ENCODE measurements at places on chromosomes 12 and 14.

DNA sequence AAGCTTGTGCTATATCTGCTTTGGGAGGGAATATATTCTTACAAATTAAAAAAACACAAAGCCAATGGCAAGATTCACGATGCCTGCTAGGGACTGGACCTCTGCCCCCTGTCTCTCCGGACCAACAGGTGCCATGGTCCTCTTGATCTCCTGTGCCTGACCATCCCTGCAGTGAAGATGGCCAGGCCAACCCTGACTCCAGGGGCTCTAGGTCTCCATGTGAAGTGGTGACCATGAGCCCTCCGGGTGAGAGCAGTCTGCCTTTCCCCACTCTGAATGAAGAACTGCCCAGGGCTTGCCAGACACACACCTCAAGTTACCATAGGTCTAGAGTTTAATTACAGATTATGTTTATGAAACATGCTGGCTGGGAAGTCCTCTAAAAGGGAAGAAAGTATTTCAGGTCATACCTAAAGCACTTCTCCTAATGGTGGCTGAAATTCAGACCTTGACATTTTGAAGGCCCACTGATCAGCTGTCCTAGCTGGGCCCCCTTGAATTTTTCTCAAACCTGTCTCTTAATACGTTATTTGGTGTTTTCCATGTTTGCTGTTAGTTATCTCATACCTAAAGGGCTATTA is 1.4 kb downstream of the ARHGDIB start:
- DNase-seq, result no peak

GRCh38 chr12:4956054-4956453 is 46.3 kb downstream of the KCNA1 start:
- DNase-seq, result no peak

- no peak for DNase-seq
Observed at GRCh38 chr12:48774516-48774915, 14.4 kb downstream of the ADCY6 start.

GRCh38 chr12:1162081-1162760 is 171.2 kb downstream of the ERC1 start:
- no peak for DNase-seq

- no peak for DNase-seq
Observed at GRCh38 chr12:15988983-15989755, 78.0 kb downstream of the DERA start.

DNA sequence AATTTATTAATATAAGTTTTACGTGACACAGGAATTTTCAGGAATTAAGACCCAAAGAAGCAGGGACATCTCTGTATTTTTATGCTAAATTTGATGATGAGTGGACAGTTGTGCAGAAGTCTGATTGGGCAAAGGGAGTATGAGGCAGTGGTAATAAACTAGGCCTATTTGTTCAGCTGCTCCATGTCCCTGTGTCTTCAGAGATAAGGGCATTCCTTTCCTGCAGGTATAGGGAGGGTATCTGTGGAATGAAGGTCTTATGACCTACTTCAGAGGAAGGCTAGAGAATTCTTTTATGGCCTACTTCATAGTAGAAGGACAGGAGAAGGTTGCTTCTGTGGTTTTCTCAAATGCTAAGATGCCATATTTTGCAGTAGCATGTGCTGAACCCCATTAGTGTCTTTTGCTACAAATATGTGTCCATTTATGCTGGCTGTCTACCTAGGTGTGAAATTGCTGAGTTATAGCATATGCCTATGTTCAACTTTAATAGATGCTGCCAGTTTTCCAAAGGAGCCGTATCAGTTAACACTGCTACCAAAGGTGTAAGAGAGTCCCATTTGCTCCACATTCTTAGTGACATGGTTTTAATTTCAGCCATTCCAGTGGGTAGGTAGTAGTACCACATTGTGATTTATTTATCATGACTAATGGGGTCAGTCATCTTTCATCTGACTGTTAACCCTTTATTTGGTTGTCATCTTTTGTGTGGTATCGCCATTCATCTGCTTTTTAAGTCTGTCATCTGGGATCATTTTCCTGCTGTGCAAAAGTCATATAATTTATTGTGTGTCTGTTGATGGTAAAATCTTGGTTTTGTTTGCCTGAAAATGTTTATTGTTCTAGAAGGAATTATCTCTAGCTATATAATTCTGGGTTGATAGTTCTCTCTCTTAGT is 410.7 kb upstream of the RGS6 start:
- DNase-seq, result no peak

DNA sequence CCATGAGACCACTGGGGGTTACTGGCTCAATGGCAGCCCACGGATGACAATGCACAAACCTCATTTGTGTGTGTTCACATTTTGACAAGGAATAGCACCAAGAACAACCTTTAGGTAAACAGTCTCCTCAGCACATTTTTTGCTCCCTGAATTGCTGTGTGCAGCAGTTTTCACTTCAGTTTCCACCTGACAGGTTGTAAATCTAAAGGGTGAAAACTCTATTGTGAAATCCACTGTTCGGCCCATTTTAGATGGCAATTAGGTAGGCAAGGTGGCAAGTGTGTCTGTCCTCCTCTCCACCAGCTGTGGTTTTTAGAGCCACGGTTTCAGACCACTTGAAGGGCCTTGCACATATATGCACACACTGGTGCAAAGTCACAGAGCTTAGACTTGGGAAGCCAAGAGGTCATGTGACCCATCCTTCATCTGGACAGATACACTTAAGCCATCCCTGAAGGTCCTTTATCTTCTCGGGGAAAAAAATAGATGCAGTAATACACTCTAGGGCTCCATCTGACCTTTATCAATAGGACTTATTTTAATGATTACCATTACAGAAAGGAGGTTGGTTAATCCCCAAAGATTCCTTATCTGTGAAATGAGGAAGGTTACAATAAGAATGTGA is 23.2 kb downstream of the HAL start:
- no peak for DNase-seq

GRCh38 chr12:130768120-130768519 is 52.0 kb upstream of the RIMBP2 start:
- no peak for DNase-seq

GRCh38 chr12:111186347-111186746 is 182.5 kb downstream of the PHETA1 start:
- DNase-seq, result no peak

DNA sequence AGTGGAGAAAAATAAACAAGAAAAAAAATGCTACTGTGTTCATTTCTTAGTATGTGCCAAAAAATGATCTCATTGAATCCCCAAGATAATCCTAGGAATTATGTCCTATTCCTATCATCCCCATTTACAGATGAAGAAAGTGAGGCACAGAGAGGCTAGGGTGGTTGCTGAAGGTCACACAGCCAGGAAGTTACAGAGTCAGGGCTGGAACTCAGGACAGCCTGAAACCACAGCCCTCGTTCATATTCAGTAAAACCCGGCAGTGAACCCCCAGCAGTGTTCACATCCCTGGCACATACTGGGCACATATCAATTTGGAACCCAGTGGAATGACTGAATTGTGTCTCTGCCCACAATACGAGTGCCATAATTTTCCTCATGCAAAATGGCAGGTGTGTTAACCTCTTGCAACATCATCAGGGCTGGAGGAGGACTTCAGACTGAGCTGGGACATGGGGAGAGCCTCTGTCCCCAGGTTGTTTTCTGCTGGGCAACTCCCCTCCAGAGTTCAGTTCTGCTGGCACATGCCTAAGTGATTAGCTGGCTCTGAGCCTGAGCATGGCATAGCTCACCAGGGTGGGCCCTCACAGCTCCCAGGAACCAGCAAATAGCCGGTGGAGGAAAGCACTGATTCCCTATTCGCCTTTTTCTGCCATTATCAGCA is 2.0 kb upstream of the PPP1CC start:
- no peak for DNase-seq

GRCh38 chr14:50532502-50533240 is at the start of gene MAP4K5:
Gene MAP4K5, minus strand, starts transcription at chr14:50532569. Its CDS starts 520 bp downstream, at chr14:50532049.
- DNase-seq, result peak; percentile 86

DNA sequence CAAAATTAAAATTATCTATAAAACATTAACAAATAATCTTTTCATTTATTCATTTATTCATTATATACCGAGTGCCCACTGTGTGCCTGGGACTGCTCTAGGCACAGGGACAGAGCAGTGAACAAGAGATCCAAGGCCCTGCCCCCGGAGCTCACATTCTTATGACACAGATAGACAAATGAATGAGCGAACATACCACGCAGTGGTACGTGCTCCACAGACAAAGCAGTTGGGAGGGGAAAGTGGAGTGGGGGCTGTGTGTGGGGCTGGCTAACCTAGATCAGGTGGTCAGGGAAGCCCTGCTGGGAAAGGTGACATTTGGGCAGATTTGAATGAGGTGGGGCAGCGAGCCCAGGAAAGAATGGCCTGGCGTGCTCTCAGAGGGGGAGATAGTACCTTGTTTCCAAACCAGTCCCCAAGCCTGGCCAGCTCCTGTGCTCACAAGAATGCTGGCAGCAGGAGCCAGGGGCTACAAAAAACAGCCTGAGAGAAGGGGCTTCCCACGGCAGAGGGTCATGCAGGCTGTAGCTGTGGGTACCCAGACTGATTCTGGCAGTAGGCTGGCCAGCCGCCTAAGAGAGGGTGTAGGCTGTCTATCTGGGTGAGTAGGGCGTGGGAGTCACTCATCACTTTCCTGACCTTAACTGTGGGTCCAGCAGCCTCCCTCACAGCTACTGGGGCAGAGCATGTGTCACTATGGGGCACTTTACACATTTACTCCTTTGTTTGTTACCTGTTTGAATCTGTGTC is 57.8 kb upstream of the ACTN1 start:
- DNase-seq, result no peak

DNA sequence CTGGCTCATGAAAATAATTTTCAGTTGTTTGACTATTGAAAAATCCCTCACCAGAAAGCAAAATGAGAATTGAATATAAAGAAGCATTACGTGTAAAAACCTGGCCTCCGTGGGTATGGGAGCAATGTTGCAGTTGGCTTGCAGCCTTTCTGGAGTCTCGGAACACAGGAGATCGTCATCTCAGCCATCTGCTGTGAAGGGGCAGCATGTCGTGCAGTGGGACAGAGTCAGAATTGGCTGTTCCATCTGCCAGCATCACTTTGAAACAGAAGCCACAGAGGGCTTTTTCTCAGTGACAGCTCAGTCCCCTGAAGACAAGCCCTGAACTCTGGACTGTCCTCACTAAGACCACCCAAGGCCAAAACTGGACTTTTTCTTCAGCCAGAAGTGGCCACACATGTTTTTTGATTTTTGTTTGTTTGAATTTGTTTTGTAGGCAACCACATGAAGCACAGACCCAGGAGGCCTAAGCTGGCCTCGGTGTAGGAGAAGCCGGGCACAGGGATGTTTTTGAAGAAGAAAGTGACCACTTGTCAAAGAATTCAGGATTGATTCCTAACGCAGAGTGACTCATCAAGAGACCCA is 170.8 kb upstream of the DYRK2 start:
- DNase-seq, result no peak

- DNase-seq, result no peak
Observed at GRCh38 chr12:77841521-77841920, 10.8 kb downstream of the NAV3 start.

DNA sequence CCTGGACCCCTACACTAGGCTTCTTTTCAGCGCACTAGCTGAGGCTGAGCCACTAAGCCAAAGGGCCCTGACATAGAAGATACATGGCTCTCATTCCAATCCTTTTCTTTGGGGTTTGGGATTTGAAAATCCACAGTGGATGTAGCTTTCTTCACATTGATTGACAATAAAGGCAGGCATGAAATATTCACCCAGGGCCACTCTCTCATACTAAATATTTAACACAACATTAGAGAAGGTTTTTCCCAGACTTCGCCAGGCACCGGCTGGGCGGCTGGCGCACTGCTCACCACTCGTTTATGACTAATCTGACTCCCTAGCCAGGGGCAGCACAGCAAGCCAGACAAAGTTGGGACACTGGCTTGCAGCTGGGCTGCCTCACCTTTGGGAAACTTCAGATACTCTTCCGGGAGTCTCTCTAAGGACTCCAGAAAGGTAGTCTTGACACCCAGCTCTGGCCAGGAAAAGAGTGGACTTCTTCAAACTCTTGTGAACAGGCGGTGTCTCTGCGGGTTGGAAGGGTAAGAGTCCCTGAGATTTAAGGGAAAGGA is 699 bp upstream of the HOXC11 start:
- DNase-seq, result no peak

- DNase-seq, result no peak
Observed at GRCh38 chr14:69986336-69986735, 107.1 kb downstream of the SMOC1 start.

DNA sequence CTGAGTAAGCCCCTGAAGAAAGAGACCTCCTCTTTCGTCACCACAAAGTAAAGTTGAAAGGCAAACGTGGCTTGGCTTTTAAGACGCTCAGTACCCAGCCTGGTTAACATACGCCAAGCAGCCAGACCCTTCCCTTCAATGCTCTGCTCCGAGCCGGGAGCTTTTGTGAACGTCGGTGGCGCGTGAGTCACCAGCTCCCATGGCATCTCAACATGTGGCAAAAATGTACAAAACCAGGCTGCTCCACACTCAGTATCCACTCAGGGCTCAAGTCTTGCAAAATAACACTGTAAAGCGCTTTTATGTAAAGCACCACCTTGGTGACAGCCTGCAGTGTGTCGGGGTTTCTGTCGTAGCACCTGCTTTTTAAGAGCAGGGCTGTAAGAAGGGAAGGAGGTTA is 89.0 kb downstream of the SETD3 start:
- DNase-seq, result no peak

DNA sequence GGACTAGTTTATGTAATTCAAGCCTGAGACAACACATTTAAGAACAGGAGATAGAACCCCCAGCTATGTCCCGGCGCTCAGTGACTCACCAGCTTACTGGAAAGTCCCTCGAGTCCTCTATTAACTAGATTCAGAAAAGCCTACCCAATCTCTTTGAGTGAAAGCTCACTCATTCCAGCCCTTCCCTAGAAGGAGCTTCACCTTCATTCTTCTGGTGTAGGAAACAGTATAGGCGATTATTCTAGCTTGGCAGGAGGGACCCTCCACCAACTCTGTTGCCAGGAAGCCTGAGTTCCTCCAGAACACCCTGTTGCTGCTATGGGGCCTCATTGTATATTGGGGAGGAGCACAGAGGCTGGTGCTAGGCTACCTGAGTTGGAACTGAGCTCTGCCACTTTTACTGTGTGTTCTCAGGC is 57.2 kb upstream of the AEBP2 start:
- no peak for DNase-seq

- no peak for DNase-seq
Observed at GRCh38 chr14:65070471-65070976, 31.8 kb downstream of the MAX start.

DNA sequence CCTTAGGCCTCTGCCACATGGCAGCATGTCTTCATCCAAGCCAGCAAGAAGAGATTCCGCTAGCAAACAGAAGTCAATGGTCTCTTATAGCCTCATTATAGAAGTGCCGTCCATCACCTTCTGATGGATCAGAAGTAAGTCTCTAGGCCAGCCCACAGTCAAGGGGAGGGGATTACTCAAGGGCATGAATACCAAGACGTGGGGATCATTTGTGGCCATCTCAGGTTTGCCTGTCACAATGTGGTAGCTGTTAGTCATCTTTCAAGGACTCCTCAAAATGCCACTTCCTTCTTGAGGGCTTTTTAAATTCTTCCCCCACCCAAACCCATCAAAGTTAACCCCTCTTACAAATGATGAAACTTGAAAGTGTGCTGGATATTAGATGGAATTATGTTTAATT is 8.1 kb upstream of the ADCY6 start:
- no peak for DNase-seq

- no peak for DNase-seq
Observed at GRCh38 chr14:22118899-22119477, 445.4 kb upstream of the OR4E1 start.
